ENCODE measurements at places on chromosomes 16 and 17. TPM values are rescaled to one million over a fixed set of nuclear protein-coding genes. Genes with fewer than 3 reads are reported as not detected.

MEFV gene
- total RNA-seq = 5.2 TPM

CACNG4 gene
- 0.81 TPM for total RNA-seq

MRPL28 gene
- 119 TPM for total RNA-seq

CETP gene
- total RNA-seq = 0.24 TPM

GCGR gene
- total RNA-seq = 1.3 TPM

KRT13 gene
- total RNA-seq = 2.4 TPM

NT5C gene
- 76.5 TPM for total RNA-seq

TNFRSF13B gene
- total RNA-seq = not detected

TBC1D3B gene
- total RNA-seq = 23.0 TPM

TOX3 gene
- 0.25 TPM for total RNA-seq

USP43 gene
- total RNA-seq = 7.2 TPM

LGALS9C gene
- not detected for total RNA-seq

EXOSC6 gene
- total RNA-seq = 33.6 TPM

LCMT1 gene
- total RNA-seq = 89.1 TPM

PIMREG gene
- total RNA-seq = 1.3 TPM

CCL7 gene
- total RNA-seq = not detected

RUNDC3A gene
- 14.6 TPM for total RNA-seq

NXN gene
- total RNA-seq = 22.9 TPM

ABCC6 gene
- total RNA-seq = 0.87 TPM

DNAI2 gene
- 19.6 TPM for total RNA-seq

CDRT4 gene
- total RNA-seq = 30.2 TPM

Data from testis (tissue), 5 donors.